ENCODE measurements at places on chromosomes 11 and 22.

DNA sequence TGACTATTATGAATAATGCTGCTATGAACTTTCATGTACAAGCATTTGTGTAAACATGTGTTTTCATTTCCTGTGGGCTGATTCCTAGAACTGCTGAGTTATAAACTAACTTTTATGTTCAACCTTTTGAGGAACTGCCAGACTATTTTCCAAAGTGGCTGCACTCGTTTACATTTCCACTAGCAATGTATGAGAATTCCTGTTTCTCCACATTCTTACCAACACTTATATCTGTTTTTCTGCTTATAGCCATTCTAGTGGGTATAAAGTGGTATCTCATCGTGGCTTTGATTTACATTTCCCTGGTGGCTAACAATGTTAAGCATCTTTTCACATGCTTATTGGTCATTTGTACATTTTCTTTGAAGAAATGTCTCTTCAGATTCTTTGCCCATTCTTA is 35.2 kb upstream of the SCUBE2 start:
- no peak for DNase-seq

- DNase-seq, result no peak
Observed at GRCh38 chr22:36398601-36399471, 11.1 kb upstream of the MYH9 start.

DNA sequence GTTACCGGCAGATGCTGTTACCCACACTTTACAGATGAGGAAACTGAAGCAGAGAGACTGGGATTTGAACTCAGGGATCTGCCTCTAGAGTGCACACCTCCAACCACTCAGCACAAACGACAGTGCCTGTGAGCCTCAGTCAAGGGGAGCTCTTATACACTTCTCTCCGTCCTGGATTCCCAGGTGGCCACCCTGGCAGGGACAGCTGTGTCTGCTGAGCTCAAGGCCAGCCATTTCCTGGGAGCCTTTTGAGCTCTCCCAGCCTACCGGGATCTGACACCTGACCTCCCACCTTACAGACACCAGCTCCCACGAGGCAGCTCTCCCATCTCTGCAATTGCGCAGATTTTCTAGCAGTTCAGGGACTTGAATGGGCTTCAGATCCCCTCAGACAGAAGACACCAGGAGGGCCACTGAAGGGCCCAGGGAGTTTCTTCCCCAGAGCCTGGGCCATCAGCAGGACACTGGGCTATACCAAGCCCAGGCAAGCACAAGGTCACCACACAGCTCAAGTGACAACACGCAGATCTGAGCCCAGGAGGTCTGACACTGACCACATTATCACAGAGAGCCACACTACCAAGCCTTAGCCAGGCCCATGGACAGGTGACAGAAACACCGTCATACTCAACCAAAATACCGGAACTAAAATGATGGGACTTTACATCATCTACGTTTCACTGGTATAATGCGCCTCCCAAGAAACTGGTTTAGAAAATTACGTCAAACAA is 17.1 kb downstream of the PDGFB start:
- no peak for DNase-seq

- DNase-seq, result no peak
Observed at GRCh38 chr11:80727315-80727714, 1286.5 kb upstream of the TENM4 start.

GRCh38 chr11:60367009-60367408 is 11.3 kb upstream of the MS4A7 start:
- no peak for DNase-seq

DNA sequence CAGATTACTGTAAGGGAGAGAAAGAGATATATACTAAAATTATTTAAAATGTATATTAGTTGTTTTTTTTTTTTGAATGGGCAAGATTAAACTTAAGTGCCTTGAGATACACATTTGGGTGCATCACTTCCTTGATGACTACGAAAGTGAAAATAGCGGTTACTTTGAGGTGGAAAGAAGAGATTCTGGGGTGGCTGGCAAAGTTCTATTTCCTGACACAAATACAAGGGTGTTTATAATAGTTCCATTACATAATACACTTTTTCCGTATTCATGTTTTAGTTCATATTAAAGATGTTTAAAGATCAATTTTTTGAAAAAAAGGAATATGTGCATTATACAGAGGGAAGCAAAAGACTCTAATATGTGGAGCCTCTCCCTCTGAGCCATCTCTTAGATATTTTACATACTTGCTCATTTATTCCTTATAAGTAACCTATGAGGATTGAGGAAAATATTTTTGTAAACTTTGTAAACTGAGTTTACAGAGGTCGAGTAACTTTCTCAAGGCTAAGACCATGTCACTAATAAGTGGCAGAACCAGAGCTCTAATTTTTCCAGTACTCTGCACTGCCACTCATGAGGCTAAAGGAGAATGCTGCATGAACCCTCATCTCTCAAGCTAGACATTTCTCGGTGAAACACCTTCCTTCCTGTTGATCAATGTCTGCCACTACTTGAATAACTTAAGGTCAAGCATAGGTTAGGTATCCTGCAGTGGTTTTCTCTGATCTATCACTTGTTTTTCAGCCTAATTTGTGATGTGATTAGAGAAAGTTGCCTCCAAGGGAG is 58.6 kb downstream of the DDIAS start:
- no peak for DNase-seq

GRCh38 chr11:14687943-14688627 is 44.5 kb downstream of the PDE3B start:
- no peak for DNase-seq

DNA sequence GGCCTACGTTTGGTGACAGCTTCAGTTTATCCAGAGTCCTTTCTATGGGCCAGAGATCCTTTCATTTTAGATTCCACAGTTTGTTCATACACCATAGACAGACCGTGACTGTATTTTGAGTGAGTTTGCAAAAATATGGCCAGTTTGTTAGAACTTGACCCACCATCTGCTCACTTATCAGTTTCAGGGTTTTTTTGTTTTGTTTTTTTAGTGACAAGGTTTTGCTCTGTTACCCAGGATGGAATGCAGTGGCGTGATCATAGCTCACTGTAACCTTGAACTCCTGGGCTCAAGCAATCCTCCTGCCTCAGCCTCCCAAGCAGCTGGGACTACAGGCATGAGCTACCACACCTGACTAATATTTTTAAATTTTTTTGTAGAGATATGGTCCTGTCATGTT is 9.1 kb upstream of the CKAP5 start:
- no peak for DNase-seq

- DNase-seq, result no peak
Observed at GRCh38 chr11:83827940-83828554, 541.9 kb upstream of the CCDC90B start.

GRCh38 chr11:37353192-37353591 is 755.2 kb upstream of the RAG2 start:
- DNase-seq, result no peak

DNA sequence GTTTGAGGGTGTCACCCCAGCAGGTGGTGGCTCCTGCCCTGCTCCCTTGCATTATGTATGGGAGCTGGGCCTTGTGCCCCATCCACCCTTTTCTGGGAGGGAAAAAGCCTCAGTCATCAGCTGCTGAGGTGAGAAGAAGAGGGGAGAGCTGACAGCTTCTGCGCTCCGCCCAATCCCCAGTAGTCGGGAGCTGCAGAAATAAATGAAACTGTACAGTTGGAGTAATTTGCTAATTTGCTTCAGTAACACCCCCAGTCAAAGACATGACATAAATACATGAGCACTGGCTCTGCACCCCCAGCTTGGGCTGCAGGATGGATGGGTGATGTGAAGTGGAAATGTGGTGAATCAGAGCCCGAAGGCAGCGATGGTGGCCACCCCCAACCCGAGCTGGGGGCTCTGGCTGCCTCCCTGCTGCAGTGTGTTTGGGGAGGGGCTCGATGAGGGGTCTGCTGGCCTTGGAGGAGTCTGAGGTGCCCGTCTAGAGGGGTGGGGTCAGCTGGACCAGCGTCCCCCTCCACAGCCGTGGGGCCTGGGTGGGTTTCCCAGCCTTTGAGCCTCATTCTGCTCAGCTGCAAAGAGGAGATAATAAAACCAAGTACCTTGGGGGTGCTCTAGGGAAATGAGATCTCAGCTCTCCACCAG is 59.2 kb downstream of the MPPED1 start:
- DNase-seq, result no peak

GRCh38 chr11:132686886-132687285 is 845.4 kb downstream of the OPCML start:
- DNase-seq, result no peak

GRCh38 chr11:128828350-128828749 is 38.7 kb downstream of the KCNJ1 start:
- DNase-seq, result no peak
